ENCODE measurements at places on chromosomes 3 and 15.

DNA sequence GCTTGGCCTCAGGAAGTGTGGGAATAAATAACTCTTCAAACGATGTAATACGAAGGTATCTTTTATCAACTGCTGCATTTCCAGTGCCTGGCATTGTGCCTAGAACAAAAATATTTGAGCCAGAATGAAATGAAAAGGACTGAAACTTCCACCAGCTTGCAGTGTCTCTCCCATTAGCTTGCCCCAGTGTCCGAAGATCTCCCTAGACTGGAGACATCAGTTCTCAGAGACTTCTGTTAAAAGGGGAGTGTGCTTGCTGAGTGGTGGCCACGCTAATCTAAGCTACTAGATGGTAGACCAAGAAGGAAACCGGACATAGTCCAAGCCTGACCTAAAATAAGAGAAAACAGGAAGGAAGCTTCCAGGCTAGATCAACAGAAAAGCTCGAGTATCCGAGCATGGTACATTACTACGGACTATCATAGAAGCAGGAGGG lies 28.6 kb downstream of the KCNAB1 start:
- no peak for DNase-seq

DNA sequence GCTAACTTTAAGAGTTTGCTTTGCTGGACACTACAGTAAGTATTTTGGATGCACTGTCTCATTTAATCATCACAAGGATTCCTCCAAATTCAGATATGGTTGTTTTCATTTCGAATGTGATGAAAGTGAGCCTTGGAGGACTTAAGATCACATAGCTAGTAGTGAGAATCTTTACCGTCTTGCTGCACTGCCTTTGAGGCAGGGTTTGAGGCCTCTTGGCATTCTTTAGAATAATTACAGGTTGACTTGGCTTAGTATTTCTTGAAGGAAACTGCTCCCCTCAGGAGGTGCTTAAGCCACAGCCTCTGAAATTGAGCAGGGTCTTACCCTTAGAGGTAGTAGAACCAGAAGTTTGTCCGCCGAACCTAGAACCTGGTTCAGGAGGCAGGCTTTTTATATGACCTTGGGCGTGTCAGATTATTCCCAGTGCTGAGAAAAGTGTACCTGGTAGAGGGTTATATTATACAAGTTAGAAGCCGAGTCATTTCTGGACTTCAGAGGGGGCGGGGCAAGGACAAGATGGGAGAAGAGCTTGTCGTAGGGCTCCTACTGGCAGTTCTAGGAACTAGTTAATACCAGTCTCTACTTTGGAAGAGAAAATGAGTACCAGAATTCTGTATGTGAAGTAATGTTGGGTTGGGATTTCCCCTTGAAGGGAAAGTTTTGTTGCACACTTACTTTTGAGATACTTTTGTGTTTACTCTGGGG lies 1.1 kb downstream of the TFG start:
- DNase-seq, result peak; percentile 74

DNA sequence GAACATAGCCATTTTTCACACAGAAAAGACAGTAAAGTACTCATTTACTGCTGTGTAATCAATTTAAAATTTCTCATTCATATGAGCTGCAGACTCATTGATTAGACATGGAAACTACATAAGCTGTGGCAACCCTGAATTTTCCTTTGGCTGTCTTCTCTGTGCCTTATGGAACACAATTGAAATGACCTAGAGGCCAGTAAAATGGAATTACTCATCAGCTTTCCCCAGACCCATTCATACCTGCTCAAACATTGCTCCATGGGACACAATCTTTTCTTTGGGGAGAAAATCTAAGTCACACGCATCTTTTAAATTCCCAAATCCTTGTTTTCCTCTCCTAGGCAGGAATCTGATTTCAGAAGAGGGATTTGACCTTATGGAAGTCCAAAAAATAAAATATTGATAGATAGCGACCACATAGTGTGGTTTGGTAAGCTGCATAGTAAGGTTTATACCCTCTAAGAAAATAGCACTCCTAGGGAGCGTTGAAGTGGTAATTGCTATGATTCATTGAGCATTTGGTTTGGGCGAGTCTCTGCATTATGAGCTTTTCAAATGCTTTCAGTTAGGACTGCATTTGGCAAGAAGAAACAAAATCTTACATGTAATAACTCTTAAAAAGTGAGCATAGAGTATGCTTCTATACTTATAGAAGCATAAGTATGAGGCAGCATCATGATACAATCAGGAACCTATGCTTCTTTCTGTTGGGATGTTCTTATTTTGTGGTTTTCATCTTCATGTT lies 243.4 kb upstream of the GADL1 start:
- no peak for DNase-seq

GRCh38 chr3:62318365-62318751 lies 55.0 kb downstream of the FEZF2 start:
- peak; percentile 0 for DNase-seq

- DNase-seq, result no peak
These were observed 90.0 kb upstream of the SPATA12 start for GRCh38 chr3:56970461-56970879.

DNA sequence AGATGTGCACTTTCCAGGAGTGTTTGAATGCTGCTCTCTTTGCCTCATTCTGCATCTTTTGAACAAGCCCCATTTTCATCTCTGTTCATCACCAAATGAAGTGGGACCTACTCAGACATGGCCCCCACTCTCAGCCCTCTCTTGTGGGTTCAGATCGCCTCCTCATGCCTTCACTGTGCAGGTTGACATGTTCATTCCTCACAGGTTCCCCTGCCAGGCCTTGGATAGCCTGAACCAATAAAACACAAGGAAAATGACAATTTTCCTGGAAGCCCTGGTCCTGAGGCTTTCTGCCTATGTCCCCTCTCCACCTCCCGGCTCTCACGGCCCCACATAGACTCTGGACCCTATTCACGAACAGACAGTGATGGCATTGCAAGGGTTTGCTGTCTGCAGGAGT lies 17.7 kb downstream of the KLF15 start:
- DNase-seq, result no peak

GRCh38 chr3:46469680-46470357 lies 5.1 kb upstream of the LTF start:
- no peak for DNase-seq

DNA sequence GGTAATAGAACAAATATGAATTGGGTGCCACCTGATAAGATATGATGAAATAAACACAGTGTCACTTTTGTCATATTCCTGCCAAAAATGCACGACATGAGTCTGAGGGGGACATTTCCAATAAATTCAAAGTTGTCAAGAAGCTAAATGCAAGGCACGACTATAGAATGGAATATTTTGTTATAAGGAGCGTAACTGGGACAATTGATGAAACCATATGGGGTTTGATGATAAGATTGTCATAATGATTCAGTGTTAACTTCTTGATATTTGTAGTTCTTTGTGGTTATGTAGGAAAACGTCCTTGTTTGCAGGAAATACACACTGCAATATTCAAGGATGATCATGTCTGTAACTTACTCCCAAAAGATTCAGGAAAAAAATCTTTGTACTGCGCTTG lies 163.3 kb downstream of the MEX3B start:
- no peak for DNase-seq

- no peak for DNase-seq
These were observed 113.6 kb upstream of the SNTN start for GRCh38 chr3:63538919-63539318.
